ENCODE measurements at places on chromosomes 13 and 19.

- peak; percentile 46 for ATAC-seq
These were observed 24.3 kb downstream of the NFILZ start for GRCh38 chr19:8654591-8655339.

DNA sequence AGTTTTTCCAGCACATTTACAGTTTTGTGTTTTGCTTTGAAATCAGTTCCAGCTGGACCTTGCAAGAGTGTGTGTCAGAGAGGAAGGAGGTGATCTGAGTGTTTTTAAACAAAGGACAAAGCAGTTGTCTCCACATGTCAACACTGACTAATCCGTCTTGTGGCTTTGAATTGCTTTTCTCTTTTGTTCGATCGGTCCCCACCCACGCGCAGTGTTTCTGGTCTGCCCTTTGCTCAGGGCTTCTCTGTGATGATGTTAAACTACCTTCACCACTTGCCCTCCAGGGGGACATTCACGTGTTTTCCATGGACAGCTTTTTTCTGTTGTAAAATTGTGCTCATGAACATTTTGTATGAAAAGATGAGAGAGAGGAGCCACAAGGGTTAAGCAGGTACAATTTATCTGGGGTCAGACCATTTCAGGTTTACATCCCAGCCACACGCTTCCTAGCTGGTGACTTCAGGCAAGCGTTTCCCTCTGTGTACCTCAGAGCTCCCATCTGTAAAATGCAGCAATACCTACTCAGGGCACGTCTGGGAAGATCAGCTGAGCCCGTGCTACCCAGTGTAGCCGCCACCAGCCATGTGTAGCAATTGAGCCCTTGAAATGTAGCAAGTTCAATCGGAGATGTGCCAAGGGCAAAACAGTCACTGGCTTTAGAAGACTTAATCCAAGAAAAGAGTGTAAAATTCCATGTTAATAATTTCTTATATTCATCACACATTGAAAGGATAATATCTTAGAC is 13.5 kb upstream of the PLA2G4C start:
- no peak for ATAC-seq

- ATAC-seq: no peak
These were observed 304.0 kb downstream of the GPC5 start for GRCh38 chr13:91702411-91702810.

GRCh38 chr19:16232568-16232967 is 34.9 kb downstream of the AP1M1 start:
- ATAC-seq: no peak

DNA sequence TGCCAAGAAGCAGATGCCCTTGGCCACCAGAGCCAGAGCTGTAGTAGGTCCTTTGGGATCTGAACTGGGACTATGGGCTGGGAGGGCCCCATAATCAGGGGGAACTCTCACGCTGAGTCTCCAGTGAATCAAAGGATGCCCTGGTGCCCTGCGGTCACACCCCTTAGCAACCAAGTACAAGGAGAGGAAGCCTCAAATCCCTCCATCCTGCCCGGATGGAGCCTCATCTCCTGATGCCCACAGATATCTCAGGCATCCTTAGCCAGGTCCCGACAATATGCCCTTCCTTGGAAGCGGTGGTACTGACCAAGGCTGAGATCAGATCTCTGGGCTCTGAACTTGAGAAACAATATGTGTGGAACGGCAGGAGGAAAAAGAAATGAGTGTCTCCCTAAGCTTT is 1.7 kb downstream of the PLEKHA4 start:
- ATAC-seq: no peak

GRCh38 chr13:64020126-64020525 is 2604.5 kb upstream of the PCDH20 start:
- ATAC-seq: no peak

DNA sequence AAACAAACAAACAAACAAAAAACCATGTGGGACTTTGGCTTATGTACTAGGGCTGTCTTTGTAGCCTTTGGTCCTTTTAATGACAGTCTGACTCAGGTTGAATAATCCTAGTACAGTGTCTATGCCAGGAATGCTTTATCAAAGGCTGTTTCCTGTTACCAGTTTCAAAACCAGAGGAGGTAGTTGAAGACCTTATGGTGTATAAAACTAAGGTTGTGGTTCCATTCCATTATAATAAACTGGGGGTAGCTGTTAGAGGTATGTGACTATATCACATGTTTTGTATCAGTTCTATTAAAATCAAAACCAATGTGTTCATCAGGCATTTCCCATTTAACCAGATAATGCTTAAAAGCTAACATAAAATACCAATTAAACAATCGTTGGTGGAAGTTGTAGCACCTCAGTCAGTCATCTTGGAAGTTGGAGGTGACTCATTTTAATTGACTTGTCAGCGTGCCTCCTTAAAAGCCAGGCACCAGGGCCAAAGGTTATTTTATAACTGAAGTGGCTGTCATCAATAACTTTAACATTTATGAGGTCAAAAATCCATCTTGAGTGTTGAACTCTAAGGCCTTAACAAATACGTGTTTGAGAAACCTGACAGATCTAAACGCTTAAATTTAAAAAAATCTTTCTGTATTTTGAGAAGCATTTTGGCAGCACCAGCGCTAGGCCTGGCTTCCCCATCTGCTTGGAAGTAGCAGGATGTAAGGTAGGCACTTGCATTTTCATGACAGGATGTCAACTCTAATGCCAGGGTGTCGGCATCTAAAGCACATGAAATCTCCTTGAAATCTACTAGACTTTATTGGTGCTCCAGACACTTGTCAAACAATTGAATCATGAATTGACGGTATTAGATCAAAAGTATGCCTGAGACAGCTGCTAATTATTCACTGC is 162.5 kb downstream of the LMO7 start:
- ATAC-seq: no peak

GRCh38 chr19:47633517-47633916 is 24.6 kb downstream of the BICRA start:
- no peak for ATAC-seq

DNA sequence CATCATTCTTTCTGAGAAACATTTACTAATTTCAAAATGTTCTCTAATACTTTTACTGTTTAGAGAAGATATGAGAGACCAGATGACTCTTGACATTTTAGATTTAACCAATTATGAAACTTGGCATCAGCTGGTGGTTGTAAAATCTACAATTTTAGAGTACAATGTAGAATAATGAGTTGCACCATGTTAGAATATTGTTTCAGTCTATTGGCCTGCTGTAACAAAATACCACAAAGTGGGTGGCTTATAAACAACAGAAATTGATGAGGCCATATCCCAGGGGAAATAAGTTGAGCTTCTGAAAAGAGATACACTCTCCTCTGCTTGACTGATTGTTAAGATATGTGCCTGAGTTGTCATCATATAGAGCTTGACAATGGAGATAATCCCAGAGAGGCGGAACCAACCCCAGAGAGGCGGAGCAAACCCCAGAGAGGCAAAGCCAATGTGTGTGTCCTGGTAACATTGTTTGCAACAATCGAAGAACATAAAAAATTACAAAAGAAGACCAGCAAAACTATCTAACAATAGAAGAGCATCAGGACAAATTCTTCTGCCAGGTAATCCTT is 373.0 kb upstream of the SLITRK1 start:
- no peak for ATAC-seq

GRCh38 chr19:34589730-34590129 is 87.2 kb downstream of the SCGB2B2 start:
- no peak for ATAC-seq

GRCh38 chr13:112968910-112969691 is at the start of gene MCF2L:
MCF2L (plus strand) TSS chr13:112969214; CDS start chr13:112969380, 166 bp downstream.
- peak; percentile 66 for ATAC-seq

- ATAC-seq: no peak
These were observed 156.8 kb downstream of the DNAJC3 start for GRCh38 chr13:95833719-95834118.

- no peak for ATAC-seq
These were observed 53.5 kb upstream of the SOX21 start for GRCh38 chr13:94765814-94766213.

- ATAC-seq: no peak
These were observed 47.4 kb upstream of the SERPINE3 start for GRCh38 chr13:51292000-51292565.

GRCh38 chr13:112955271-112955937 is 13.6 kb upstream of the MCF2L start:
- ATAC-seq: no peak

DNA sequence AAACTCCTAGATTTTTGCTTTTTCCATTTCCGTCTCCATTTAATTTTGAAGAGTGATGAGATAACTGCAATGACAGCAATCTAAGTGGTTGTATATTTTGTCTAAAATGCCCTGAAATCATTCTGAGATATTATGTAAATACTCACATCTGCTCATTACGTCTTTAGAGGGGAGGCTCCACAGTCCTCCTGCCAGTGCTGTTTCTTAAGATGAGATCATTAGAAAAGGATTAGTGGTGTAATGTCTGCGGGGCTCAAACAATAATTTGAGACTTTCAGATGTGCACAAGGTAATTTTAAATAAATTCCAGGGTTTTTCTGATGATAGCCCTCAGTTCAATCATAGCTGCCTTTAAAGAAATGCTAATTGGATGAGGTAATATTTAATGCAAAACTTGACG is 437.9 kb downstream of the FOXO1 start:
- ATAC-seq: no peak

GRCh38 chr19:35608251-35608650 is 4.3 kb upstream of the HAUS5 start:
- no peak for ATAC-seq

GRCh38 chr13:53821632-53822031 is 793.0 kb downstream of the OLFM4 start:
- ATAC-seq: no peak

- no peak for ATAC-seq
These were observed 295.1 kb upstream of the SLITRK5 start for GRCh38 chr13:87376081-87376480.

DNA sequence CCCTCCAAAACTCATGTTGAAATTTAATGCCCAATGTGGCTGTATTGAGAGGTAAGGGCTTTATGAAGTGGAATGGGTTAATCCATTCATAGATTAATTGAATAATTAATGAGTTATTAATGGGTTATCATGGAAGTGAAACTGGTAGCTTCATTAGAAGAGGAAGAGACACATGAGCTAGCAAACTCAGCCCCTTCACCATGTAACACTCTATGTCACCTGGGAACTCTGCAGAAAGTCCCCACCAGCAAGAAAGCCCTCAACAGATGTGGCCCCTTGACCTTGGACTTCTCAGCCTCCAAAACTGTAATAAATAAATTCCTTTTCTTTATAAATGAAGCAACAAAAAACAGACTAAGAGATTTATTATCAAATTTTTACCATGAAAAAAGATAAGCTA is 223.5 kb downstream of the KLF12 start:
- ATAC-seq: no peak

GRCh38 chr19:53432088-53432661 is 391 bp downstream of the ZNF761 start:
- ATAC-seq: peak; percentile 59

DNA sequence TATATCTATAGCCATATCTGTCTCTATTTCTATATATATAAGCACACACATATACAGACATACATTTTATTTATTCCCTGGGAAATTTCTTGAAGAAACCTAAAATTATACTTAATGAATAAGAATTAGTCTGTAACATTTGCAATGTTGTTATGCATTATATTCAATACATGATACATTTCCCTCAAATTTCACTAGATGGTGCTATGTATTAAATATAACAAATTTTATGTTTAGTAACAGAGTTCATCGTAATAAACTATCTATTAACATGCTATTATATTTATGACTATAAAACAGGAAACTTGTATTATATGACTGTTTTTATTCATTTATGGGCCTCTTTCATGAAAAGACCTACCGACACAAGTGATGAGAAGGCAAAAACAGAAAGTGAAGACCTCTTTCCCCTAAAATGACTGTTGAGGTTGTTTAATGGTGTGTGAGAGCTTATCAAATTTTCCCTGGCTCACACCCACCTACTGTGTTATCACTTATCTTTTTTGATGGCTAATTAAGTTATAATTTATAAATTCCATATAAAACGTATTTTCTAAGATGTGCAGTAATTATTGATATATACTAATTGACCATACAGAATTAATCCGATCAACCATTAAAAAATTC is 881.9 kb downstream of the SLITRK6 start:
- ATAC-seq: no peak

GRCh38 chr13:85586422-85586831 is 212.8 kb downstream of the SLITRK6 start:
- no peak for ATAC-seq

DNA sequence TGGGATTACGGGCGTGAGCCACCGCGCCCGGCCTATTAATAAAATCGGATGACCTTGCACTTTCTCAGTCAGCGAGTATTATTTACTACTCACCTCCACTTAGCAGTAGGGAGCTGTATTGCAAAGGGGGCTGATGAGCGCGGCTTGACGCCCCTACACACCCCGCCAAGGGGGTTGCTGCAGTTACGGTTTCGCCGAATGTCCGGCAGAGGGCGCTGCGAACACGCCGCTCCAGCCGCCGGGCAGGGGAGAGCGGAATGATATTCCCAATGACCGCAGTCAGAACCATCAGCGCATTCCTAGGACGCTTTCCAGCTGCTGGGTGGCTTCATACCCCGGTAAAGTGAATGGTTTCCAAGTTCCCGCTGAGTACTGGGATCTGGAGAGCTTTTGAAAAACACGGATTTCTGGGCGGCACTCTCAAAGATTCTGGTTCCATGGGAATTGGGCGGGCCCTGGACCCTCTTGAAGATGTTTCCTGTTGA is 30.0 kb upstream of the TPT1 start:
- no peak for ATAC-seq

DNA sequence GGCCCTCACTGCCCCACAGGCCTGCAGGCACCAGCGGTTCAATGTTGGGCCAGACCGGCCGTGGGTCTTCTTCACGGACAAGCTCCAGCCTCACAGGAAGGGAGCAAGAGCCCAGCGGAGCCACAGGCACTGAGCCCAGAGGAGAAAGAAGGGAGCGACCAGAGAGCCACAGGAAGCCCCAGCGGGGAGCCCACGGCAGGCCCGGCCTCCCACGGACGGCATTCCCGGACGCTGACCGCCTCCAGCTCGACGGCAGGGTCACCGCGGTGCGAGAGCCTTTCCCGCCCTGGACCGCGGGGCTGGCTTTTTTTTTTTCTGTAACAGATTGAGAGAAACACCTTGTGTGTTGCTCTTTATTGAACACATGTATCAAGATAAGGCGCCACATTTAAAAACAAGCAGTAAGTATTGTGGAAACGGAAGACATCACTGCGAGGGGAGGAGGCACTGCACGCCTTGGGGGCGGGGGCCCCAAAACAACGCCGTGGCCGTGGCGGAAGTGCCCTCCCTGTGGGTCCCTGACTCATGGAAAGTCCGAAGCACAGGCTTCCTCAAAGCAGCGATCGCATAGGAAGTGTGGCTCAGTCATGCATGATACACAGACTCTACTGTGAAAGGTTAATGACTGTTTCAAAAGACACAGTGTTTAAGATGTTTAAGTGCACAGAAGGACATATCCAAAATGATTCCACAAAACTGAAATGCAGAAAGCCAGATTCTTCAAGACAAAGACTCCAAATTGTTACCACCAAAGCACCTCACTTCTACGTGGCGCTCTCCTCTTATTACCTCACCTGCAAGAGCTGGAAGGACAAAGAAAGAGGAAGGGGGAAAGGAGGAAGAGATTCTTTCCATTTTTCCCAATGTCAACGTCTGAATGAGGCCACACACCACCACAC is 3.5 kb downstream of the RASA3 start:
- peak; percentile 89 for ATAC-seq

DNA sequence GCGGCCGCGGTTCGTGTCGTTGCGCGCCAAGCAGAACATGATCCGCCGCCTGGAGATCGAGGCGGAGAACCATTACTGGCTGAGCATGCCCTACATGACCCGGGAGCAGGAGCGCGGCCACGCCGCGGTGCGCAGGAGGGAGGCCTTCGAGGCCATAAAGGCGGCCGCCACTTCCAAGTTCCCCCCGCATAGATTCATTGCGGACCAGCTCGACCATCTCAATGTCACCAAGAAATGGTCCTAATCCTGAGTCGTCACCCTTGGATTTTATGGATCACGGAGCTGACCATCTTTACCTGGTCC is 475 bp downstream of the MRPL57 start:
- ATAC-seq: peak; percentile 57

All from stimulated activated memory B cell treated with anti-CD40 and anti-IgM and Interleukin-4, amounts not matched to agents 10 μg/mL and 1 μg/mL and 100 μg/mL, for 72 hours (primary cell).